Posterior cingulate gyrus (tissue), 11 donors: ENCODE measurements at places on chromosomes 1 and 21.

DNA sequence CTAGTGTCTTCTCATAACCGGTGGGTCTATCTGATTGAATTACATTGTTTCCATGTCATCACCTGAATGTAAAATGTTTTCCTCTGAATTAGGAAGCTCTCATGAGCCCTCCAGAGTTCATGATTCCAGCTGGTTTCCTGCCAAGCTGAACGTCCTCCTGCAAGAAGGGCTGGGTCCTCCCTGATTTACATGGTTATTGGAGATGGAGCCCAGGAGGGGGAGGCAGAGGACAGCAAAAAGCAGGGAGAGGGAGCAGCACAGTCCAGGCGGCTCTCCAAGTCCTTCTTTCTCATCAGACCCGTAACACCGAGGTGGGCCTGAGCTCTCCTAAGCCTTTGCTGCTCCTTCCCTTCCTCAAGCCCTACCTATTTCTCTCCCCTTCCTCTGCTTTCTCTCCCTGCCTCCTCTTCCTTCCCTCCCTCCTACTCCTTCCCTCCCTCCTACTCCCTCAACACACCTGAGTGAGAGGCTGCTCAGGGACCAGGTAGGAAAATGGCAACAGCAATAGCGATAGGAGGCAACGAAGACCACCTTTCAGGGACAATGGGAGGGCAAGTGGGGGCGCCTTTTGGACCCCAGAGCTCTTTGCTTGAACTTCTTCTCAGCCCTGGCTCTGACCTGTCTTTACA lies 265.9 kb downstream of the PRDM2 start:
- peak; percentile 83 for DNase-seq

- no peak for DNase-seq
Observed at GRCh38 chr1:17161137-17161740, 42.0 kb upstream of the PADI2 start.

DNA sequence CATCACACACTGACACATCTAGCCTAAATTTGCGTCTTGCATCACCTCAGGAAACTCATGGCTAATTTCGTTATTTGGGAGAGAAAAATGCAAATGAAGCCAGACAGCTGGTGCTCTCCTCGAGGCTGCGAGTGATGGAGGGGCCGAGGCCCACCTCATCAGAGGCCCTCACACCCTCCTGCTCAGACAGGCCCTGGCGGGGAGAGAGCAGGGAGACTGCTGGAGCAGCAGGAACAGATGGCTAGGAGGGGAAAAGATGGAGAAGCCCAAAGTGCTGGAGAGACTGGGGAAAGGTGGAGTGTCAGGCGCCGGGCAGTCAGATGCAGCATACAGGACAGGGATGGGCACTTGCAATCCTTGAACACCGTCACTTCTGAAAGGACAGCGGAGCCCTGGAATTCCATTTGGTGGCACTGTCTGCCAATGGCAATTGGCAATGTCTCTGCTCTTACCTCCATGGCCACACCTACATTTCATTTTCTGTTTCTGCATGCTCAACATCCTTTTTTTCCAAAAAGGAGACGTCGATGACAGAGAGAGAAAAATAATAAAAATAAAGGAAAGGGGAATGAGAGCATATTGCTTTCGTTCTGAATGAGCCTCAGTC lies 286.2 kb downstream of the SPATA17 start:
- no peak for DNase-seq

GRCh38 chr1:206856674-206857464 lies 8.6 kb upstream of the IL20 start:
- DNase-seq, result no peak

DNA sequence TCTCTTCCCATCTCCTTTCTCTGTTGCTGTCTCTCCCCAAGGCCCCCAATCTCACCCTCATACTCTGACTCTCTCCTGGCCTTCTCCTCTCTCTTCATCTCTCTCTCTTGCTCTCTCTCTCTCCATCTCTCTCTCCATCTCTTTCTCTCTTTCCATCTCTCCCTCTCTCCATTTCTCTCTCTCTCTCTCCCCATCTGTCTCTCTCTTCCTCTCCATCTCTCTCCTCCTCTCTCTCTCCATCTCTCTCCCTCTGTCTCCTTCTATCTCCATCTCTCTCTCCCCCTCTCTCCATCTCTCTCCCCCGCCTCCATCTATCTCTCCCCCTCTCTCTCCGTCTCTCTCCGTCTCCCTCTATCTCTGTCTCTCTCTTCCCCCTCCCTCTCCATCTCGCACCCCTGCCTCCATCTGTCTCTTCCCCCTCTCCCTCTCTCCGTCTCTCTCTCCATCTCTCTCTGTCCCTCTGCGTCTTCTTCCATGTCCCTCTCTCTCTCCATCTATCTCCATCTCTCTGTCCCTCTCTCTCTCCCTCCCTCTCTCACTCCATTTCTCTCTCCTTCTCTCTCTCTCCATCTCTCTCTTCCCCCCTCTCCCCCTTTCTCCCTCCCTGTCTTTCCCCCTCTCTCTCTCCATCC lies 16.0 kb upstream of the EPHA8 start:
- DNase-seq, result no peak

DNA sequence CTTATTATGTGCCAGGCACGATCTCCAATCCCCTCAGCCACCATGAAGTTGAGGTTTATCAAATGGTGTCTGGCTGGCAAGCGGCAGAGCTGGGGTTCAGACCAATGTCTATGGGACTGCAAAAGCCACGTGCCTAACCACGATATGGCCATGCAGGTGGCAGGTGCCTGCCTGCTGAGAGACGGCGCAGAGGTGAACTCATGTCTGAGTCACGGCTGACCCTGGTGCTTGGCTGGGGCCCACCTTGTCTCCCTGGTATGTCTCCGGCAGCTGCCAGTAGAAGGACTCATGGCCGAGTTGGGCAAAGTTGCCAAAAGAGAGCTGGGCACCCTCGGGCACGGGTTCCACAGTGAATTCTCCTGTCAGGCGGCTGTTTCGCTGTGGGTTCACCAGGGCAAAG lies 59.9 kb downstream of the LDLRAD2 start:
- DNase-seq, result no peak

DNA sequence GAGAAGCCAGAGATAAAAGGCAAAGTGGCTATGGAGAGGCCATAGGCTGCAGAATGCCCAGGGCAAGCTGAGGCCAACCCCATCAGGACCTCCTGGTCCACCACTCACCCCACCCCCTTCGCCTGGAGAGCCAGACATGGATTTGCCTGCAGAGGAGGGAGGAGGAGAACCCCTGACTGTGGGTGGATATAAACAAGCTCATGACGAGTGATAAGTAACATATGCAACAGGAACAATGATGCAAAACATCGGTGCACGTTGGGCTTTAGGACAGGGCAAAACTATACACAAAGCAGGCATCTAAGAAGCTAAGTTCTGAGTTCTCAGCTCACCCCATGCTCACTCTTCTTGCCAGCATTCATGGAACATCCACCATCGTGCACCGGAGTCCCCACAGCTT lies 150.3 kb downstream of the ETS2 start:
- no peak for DNase-seq

DNA sequence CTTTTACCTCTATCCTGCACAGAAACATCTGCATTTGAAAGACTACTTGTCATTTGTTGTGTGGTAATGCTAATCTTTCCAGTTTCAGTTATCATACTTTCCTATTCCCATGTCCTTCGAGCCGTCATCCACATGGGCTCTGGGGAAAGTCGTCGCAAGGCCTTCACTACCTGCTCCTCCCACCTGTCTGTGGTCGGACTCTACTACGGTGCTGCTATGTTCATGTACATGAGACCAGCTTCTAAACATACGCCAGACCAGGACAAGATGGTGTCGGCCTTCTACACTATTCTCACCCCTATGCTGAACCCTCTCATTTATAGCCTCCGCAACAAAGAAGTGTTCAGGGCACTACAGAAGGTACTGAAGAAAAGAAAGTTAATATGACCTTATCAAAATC lies 8.3 kb downstream of the OR2M4 start:
- no peak for DNase-seq

DNA sequence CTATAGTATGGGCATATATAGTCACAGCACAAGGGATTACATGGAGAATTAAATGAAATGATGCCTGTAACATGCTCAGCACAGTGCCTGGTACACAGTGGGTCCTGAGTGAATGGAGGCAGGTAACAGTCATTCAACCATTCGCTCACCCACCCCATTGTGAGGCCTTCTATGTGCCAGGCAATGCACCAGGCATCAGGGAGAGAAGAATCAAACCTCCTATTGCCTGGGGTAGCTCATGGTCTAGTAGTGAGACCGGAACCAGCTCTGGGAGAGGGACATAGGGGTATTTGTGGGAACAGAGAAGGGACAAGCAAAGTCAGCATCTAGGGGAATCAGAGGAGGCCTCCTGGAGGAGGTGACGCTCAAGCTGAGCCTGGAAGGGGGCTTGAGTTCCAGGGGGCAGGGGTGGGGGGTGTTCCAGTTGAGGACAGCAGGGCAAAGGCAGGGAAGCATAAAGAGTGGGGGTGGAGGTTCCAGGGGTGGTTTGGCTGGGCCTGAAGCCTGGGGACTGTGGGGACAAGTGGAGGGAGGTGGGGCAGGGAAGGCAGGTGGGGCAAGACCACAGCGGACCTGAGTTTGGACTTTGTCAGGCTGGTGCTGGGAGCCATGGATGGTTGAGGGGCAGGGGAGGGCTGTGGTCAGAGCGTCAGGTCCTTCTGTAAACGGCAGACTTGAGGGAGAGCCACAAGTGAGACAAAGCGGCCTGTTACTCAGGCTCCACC lies 591.6 kb downstream of the PTPRU start:
- DNase-seq, result no peak

GRCh38 chr1:184053881-184054280 lies 2.4 kb downstream of the TSEN15 start:
- DNase-seq, result no peak
